ENCODE measurements at places on chromosomes 1 and 21.

DNA sequence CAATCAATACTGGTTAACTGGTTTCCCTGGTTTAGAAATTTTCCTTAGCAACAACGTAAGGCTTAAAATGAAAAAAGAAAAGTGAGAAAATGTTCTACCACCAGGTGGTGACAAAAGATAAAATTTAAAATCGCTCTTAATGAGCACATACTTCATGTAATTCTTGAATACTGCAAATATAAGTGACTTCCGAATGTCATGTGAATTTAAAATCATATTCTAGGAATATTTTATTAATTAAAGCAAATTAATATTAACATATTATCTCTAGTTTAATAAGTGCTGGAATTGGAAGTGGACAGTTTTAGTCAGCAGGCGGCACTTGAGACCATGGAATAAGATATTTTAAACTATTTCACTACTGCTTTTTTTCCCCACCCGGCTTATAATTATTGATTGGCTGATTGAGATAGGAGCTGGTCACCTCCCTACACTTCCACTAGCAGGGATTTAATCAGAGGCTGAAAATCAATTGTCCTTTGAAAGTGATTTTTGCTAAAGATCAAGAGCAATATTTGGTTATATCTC, 5.0 kb upstream of the ADAMTS1 start:
- DNase-seq: no peak

- DNase-seq: no peak
Measured at GRCh38 chr1:186514367-186514766, 53.5 kb upstream of the PDC start.

GRCh38 chr1:10965546-10966226, 46.8 kb upstream of the TARDBP start:
- no peak for DNase-seq

DNA sequence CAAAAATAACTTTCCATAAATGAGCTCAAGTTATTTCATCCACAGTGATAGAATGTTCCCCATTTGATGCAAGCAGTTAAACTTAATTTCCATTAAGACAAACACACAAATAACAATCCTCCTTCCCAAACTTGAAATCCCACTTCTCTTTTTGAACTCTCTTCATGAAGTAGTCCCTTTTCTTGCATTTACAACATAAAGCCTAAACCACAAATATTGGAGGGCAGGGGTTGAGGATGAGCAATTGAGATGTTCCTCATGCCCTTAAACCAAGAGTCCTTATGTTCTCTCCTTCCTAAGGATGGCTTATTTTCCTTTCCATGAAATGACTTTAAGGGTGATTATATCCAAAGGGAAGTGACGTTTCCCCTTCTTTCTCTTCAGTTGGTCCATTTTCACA, 228.8 kb downstream of the DISC1 start:
- DNase-seq: no peak

GRCh38 chr1:184176058-184176457, 124.5 kb downstream of the TSEN15 start:
- DNase-seq: no peak

DNA sequence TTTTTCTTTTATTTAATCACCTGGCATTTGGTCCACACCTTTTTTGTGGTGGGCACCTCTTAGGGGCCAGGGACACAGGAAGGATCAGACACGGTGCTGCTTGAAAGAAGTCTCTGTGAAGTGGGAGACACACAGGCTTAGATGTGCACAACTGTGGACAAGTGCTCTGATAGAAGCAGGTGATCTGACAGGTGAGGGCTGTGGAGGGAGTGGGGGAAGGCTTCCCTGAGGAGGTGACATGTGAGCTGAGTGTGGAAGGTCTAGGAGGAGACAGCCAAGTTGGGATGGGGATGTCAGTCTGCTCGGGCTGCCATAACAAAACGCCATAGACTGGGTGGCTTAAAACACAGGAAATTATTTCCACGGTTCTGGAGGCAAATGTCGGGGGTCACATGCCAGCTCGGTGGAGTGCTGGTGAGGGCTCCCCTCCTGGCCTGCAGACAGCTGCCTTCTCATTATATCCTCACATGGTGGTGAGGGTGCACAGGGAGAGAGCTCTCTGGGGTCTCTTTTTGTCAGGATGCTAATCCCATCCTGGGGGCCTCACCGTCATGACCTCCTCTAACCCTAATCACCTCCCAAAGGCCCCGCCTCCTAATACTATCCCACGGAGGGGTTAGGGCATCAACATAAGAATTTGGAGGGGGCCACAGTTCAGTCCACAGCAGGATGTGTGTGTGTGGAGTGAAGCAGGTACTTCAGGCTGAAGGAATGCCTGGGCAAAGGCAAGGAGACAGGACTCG, 5.2 kb upstream of the KIAA1614 start:
- no peak for DNase-seq

GRCh38 chr21:38804030-38804788, 1.5 kb upstream of the ETS2 start:
- no peak for DNase-seq

- no peak for DNase-seq
Measured at GRCh38 chr1:166479052-166479631, 312.3 kb upstream of the FAM78B start.

DNA sequence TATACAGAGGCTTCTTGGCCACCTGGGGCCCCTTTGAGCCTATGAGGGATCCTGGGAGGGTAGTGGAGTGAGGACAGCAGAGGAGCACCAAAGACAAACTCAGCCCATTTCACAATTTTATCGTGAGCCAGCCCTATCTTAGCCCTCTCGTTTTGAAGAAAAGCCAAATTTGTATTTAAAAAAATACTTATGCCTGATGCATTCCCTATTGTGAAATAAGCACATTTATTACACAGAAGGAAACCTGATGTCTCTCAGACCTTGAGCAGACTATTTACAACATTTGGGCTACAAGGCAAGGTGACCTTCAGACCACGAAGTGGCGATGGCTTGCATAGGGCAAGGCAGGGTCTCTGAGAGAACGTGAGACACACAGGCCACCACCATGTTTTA, 41.3 kb upstream of the H6PD start:
- no peak for DNase-seq

DNA sequence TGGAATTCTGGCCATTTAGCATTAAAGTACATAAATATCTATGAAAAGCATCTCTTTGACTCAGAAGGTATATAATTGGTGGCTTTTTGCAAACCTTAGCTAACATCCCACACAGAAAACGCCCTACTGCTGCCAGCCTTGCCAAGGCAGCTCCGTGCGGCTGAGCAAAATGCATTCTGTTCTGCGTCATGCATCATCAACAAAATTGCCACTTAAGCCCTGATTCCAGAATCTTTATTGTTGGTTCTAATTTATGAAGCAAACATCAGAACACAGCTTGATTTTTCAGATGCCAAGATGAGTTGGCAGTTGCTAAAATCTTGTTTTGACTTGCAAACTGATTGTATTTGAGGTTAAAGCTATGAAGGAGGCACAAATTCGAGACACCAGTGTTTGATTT, 314.9 kb upstream of the DEPDC1 start:
- DNase-seq: no peak

DNA sequence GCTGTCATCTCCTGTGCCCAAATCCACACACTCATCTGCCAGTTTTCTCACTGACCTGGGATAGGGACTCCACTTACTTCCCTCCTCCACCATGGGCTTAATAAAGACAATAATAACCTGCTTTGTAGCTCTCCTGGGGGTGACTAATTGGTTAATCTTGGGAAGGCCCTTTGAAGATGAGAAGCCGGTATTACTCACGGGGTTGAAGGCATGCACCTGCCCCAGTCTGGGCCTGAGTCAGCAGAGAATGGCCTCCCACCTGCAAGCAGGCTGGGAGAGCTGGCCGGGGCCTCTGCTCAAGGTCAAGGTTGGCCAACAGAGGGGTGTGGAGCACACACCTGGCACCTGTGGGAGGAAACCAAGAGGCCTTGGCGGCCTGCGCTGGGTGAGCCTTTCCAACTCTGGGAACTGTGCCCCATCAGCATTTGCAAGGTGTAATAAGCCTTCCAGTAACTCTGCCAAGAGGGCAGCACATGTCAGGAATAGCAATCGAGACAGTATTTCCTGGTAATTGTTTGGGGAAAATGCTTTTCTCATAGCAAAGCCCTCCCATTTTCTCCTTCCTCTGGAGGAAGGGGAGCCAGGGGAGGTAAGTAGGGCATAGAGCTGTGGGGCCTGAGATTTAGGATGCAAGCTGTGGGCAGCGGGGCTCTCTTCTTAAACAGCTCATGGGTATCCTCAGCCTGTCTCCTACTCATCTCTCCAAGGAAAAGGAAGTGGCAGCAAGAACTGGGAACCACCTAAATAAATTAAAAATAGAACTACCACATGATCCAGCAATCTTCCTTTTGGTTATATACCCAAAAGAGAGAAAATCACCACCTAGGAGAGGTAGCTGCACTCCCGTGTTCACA, 49.0 kb downstream of the TOMM20 start:
- no peak for DNase-seq

DNA sequence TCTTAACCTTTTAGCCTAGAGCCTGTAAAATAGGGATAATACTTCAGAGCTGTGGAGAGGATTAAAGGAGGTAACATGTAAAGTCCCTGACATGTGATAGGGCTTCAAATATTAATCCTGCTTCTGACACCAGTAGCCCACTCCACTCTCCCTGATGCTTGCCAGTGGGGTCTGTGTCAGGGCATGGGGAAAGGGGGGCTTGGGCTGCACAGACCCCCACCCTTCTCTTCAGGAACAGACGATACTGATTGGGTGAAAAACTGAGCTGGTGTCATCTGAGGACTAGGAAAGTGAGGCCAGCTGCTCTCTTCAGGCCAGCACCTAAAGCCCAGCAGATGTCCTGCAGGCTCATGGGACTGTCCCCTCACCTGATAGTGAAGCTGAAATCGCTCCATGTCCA, 27.0 kb upstream of the MEF2D start:
- no peak for DNase-seq

DNA sequence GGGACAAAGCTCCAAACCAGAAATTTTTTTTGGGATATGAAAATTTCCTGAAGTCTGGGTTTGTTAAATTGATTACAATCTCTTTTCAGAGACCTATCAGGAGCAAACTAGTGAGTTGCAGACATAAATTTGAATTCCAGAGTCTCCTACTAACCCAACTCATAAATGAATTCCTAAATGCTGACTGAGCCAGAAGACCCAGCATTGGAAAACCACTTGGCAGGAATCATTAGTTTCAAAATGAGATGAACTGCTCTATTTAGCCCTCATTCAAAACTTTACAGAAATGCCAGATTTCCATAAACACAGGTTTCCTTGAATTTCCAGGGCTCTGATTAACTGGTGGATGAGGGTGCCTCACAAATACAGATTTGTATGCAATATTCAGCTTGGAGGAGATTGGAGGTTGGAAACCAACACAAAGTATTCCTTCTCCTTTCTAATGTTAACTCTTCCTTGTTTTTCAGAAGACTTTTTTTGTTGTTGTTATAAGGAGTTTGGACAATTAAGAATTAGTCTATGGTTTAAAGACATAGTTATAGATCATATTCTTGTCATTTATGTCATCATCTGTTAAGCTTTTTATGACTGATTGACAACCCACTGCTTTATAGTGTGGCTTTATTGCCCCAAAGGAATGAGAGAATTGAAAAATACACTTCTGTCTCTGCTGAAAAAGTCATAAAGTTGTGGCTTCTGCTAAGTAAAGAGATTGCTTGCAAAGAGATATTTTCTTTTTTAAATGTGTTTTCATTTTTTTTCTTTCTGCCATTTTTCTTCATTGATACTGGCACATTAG, 222.8 kb downstream of the HLX start:
- DNase-seq: no peak

- no peak for DNase-seq
Measured at GRCh38 chr1:33836911-33837310, 27.0 kb upstream of the HMGB4 start.

- no peak for DNase-seq
Measured at GRCh38 chr1:116666187-116667077, 1.1 kb downstream of the IGSF3 start.

DNA sequence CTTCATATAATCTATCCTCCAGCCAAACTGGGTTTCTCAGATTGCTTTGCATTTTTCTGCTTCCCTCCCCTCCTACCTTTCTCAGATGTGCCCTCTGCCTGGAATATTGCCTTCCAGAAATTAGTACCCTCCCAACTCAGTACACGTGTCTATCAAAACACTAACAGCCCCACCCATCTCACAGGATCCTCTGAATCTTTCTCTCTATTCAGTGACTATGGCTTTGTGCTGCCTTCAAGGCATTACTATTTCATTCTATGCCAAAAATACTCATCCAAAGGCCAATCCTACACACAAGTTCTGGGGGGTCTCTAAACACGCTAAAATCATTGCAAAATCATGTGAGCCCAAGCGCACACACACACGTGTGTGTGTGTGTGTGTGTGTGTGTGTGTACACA, 58.4 kb downstream of the ZNF281 start:
- no peak for DNase-seq

- DNase-seq: no peak
Measured at GRCh38 chr1:47147047-47147785, 10.0 kb downstream of the CYP4A22 start.

- DNase-seq: no peak
Measured at GRCh38 chr1:100323419-100324106, 28.7 kb upstream of the CDC14A start.

GRCh38 chr1:153661111-153661708, 2.7 kb downstream of the SNAPIN start:
- DNase-seq: no peak

DNA sequence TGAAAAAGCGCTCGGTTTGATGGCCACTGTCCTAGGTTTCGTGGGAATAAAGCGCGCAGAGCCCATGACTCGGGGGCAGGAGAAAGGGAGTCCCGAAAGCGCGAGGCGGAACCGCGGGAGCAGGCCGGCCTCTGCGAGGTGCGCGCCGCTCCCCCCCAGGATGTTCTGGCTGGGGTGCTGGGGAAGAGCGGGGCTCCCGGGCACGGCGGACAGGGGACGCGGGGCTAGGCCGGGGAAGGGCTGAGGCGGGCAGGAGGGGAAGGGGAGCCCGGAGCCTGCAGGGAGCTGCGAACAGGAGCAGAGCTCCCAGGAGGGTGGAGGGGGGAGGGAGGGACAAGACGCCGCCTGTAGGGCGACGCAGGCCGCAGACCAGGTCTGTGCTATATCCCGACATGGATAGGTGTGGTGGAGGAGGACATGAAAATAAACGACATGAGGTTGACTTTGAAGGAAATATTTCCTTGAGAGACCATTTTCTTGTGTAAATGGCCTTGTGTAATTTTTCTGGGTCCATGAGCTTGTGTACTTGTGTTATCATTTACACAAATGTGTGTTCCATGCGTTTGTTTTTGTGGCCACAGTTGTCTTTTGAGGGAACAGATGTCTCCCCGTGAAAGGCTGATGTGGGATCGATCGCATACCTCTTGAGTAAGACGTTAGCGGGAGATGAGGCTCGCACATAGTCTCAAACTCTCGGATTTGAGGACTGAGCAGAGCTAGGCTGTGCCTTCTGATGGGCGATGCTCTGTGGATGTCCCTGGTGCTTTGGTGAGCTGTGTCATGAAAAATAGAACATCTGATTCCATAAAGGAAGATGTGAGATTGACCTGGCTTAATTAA, 1.3 kb downstream of the PCNT start:
- DNase-seq: no peak

All from pulmonary artery endothelial cell (primary cell).